HuH-7 (cell line): ENCODE measurements at places on chromosomes 11 and 22.
A peak's percentile ranks its signal among the peaks of the same experiment; 100 is the strongest.

GRCh38 chr11:11265994-11266606, 87.0 kb downstream of the CSNK2A3 start:
- DNase-seq: peak; percentile 79

DNA sequence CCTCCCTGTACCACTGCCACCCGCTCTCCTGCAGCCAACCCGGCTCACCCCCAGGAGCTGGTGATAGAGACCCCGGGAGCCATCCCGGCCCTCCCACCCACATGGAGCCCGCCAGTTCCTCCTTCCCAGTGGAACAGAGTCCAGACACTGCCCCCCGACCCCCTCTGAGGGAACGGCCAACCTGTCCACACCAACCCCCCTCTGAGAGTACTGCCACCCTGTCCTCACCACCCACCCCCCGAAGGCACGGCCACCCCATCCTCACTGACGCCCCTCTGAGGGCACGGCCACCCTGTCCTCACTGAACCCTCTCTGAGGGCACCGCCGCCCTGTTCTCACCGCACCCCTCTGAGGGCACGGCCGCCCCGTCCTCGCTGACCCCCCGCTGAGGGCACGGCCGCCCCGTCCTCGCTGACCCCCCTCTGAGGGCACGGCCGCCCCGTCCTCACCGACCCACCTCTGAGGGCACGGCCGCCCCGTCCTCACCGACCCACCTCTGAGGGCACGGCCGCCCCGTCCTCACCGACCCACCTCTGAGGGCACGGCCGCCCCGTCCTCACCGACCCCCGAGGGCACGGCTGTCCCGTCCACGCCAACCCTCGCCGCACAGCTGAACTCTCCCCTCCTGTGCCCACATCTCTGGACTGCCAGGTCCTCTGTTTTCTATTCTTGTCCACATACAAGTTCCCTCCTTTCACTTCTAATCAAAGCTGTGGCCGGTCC, 18.0 kb downstream of the TOLLIP start:
- no peak for DNase-seq

- peak; percentile 80 for DNase-seq
These were observed 579 bp upstream of the RASD2 start for GRCh38 chr22:35539910-35540594.

GRCh38 chr11:37804666-37805065, 1206.6 kb upstream of the RAG2 start:
- no peak for DNase-seq

- DNase-seq: no peak
These were observed 49.7 kb downstream of the TBC1D22A start for GRCh38 chr22:46812034-46812605.

DNA sequence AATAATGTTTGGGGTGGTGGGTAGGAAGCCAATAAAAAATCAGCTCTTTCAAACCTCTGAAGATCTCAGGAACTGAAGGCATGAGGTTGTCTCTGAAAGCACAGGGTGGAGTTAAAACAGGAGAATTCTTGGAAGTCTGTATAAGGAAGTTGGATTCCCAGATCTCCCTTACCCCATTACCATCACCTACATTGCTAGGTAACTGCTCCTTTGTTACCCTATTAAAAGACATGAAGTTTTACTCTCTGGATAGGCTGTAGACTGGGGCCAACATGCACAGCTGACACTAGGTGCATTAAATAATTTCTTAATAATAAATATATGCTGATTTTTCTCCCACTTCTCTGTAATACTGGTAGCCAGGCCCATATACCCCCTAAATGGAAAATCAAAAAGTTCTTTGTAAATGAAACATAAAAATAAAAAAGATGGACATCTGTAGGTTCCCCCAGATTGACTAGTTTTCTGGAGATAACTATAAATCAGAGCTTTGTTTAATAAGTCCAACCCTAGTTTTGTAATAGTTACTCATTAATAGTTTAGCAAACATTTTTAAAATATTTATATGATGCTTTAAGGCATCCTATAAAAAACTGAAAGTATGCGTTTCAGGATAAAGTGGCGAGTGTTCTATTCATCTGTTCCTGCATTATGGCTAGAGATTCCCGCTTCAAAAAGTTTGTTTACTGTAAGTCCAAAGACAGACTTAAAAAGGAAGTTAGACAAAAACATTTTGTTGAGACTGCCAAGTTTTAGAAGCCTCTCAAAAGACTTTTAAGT, 63.8 kb downstream of the KIF18A start:
- no peak for DNase-seq

DNA sequence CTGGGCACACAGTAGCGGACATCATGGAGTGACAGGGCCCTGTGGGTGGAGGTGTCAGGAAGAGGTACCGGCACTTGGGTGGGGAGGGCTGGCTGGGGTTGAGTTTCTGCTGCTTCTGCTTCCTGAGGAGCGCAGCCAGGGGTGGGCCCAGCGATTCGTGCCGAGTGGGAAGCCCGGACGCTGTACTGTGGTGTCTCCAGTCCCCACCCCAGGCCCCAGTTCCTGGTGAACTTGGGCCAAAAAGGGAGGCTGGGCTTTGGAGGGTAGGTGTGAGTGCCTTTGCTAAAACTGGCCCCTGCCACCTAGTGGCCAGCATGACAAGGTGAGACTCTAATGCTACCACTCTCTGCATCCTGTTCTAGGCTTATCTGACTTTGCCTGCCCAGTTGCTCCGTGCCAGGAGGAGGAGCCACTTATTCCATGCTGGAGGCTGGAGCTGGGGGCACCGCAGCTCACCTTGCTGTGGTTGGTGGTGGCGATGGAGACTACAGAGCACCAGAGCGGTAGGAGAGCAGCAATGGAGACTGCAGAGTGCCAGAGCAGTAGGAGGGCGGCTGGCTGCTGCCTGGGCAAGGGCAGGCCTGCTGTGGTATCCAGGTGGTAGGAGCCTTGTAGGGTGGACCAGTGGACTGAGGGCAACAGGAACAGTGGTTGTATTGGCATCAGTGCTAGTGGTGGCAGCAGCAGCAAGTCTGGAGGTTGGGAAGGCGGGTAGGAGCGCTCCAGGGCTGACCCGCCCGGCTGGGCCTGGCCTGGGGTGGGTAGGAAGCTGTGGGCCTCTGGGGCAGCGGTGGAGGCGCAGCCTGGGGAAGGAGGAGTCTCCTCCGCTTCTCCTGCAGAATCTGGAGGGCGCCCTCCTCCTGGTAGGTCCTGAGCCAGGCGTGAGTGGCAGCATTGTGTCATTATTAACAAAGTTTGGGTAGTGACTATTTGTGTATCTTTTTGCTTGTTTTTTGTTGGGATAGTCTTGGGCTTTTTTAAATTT, 2.2 kb upstream of the RFPL2 start:
- peak; percentile 57 for DNase-seq

GRCh38 chr22:33219648-33220384, 161.6 kb upstream of the SYN3 start:
- DNase-seq: no peak

DNA sequence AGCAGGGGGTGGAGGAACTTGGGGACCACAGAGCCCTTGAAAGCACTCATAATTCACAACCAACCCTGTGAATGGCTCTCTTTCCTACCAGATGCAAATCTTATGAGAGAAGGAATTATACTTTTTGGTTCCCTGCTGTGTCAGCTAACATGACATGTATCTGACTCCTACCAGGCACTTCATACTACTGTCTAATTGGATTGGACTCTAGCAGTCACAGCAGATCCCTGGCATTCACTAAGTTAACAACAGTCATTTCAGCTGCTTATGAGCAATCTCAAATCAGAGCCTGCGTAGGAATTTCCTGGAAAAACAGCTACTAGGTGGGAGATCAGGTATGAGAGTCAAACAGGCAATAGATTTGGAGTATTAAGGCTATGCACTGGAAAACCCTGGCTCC, 11.1 kb upstream of the ENDOD1 start:
- no peak for DNase-seq

GRCh38 chr22:26922806-26923205, 265.4 kb downstream of the MIAT start:
- DNase-seq: peak; percentile 42

DNA sequence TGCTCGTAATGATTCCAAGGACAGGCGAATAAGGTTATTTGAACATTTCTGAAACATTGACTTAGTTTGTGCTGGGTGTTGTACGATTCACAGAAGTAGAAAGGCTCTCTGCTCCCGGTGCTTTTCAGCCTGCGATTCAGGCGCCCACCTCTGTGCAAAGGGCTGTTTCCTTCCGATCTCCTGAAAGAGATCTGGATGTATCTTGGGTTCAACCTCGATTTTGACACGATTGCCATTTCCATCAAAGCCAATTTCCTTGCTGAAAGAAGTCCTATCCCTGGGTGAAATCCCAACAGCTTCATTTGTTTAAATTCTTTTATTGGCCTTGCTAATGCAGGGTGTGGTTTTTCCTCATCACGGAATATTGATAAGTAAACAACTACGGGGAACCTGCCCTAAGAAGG, 1.1 kb upstream of the ZC3H12C start:
- DNase-seq: peak; percentile 9

DNA sequence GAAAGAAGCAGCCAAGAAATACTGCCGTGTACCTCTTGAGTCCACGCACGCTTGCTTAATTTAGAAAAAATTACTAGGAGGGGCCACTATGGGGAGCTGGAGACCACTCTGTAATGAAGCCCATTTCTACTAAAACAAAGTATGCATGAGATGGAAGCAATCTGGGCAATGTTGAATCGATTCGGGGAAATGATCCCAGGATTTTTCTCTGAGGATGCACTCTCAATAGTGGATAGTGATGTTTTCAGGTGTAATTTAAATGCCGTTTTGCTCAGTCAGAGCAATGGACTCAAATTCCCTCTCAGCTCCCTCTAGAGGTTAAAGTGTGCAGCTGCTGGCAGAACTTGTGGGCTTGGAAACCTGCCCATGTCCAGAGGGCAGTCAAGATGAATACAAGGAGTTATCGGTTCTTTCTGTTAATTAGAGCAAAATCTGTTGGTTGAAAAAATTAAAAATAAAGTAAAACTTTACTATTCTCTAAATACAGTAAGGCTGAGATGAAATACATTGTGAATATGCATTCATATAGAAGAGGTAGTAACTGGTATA, 64.1 kb downstream of the ME3 start:
- DNase-seq: peak; percentile 25

GRCh38 chr11:112728288-112728687, 232.9 kb upstream of the NCAM1 start:
- no peak for DNase-seq

DNA sequence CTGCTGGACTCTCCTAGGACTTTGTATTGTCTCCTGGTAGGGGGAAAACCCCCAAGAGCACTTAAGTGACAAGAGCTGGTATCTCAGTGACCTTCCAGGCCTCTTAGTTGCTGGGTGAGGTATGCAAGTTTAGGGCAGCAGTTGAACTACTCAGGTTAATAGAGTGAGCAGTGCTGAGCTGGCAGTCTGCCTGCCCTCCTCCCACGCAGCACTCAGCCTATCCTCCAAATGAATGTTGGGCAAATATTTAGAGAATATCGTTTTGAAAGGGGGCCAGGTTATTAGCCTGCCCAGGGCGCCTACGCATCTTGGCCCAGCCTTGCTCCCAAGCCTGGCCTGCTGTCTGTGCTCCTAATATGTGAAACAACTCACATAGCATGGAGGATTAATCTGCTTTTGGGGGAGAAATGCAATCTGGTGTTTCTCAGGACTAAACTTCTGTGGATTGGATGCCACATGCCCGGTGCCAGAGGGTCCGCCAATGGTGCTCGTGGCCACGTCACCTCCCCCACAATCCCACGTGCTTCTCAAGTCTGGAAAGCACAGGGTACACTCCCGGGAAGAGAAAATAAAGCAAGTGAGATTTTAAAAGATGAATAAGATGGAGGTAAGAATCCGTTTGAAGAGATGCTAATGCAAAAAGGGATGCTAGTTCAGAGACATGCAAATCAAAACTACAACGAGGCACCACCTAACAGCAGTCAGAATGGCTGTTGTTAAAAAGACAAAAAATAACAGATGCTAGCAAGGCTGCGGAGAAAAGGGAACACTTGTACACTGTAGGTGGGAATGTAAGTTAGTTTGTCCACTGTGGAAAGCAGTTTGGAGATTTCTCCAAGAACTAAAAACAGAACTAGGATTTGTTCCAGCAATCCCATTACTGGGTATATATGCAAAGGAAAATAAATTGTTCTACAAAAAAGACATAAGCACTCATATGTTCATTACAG, 67.7 kb downstream of the SPON1 start:
- no peak for DNase-seq

DNA sequence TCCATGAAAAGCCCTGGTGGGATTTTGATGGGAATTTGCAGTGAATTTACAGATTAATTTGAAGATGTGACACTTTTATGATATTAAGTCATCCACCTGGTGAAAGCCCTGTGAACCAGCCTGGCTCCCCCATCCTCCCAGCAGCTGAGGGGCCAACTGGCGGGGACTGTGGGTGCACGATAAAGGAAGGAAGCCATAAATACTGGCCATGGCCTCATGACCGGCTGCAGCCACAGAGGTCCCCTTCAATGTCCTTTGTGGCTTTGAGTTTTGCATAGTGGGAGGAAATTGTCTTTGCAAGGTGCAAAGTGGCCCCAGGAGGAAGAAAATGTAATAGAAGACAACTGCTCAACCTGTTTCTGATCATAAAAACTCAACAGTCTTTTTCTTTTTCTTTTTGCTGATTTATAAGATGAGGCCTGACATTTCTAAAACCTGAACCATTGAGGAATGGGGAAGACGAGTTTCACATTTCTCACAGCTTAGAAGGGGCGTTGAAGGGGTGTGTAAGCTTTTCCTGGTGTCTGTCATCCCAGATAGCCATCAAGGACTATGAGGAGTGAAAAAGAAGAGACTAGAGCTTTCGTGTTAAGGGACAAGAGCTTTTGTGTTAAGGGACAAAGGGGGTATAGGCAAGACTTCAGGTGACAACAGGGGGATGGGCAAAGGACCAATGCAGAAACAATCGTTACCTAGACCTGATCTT, 6.3 kb upstream of the NDUFV1 start:
- DNase-seq: no peak

DNA sequence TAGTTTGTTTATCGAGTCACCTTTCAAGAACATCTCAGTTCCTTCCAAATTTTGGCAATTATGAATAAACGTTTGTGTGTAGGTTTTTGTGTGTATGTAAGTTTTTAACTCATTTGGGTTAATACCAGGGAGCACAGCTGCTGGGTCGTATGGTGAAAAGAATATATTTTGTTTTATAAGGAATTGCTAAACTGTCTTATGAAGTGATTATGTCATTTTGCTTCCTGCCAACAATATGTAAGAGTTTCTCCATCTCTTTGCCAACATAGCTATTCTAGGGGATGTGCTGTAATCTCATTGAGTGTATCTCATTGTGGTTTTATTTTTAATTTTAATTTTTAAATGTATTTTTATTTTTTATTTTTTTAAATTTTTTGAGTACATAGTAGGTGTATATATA, 27.3 kb downstream of the BCL2L13 start:
- DNase-seq: no peak

GRCh38 chr22:26079009-26079408, 90.3 kb upstream of the SEZ6L start:
- DNase-seq: no peak
